ENCODE measurements at places on chromosomes 7 and 10.

DNA sequence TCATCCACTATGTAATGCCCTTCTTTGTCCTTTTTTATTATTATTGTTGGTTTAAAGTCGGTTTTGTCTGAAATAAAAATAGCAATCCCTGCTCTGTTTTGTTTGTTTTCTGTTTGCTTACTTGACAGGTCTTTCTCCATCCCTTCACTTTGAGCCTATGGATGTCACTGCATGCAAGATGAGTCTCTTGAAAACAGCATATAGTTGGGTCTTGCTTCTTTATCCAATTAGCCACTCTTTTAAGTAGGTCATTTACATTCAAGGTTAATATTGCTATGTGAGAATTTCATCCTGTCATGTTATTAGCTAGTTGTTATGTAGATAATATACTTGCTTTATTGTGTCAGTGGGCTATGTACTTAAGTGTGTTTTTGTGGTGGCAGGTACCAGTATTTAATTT lies 25.8 kb downstream of the COA1 start:
- no peak for DNase-seq

DNA sequence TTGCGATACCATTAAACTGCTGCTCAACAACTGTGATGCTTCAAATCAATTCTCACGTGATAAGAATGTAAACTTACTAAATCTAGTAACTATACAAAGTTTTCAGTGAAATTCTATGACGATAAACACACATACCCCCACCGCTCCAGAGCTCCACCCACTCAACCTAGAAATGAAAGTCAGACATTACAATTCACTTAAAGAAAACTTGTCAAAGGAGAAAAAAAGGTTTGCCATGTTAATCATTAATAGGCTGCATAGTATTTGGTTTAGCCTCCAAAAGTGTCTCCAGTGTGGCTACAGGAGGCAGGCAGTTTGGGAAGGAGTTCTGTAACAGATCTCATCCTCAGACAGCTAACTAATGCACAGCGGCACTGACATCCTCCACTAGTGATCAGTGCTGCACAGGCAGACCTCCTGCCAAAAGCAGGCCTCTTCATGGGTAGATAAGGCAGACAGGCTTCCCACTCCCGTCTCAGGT lies 3.1 kb downstream of the HERPUD2 start:
- DNase-seq, result peak; percentile 43

- DNase-seq, result no peak
Observed at GRCh38 chr10:359093-359492, 223.8 kb downstream of the ZMYND11 start.

GRCh38 chr10:18377898-18378297 lies 237.7 kb downstream of the CACNB2 start:
- no peak for DNase-seq

- no peak for DNase-seq
Observed at GRCh38 chr10:133071733-133072132, 16.0 kb upstream of the ADGRA1 start.

- no peak for DNase-seq
Observed at GRCh38 chr10:90560331-90560730, 297.5 kb downstream of the HTR7 start.

DNA sequence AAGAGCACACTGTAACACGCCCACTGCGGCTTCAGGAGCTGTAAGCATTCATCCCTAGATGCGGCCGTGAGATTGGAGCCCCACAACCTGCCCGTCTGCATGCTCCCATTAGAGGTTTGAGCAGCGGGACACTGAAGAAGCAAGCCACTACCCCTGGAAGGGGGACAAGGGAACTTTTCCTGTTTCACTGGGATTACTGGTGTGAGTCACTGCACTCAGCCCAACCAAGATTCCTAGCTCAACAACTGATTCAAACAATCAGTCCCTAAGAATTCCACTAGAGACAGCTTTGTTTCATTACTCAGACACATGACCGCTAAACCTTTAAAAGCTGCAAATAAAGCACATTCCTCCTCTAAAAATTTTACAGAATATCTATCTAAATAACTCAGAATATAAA lies 69.8 kb downstream of the ORC5 start:
- no peak for DNase-seq

GRCh38 chr10:21519941-21520436 lies 5.5 kb downstream of the SKIDA1 start:
- no peak for DNase-seq

DNA sequence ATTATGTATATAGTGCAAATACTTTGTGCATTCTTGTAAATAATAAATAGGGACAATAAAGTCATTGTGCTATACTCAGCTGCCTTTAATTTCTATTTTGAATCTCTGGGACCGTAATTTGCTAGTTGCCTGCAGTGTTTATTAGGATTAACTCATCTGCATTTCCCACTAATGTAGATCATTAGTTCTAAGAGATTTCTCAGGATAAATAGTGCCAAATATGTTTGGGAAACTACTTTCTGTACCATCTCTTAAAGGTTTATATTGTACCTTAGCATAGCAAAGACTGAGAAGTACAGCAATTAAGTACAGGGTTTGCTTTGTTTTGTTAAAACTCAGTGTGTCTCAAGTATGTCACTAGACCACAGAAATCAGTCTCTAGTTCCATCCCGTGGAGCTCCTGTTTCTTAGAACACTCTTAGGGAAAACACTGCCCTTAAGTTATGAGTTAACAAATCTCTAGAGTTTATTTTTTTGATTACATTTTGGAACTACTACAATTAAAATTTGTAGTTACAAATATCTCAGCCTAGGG lies 26.0 kb downstream of the ADD3 start:
- no peak for DNase-seq

GRCh38 chr7:99500637-99501009 lies 542 bp upstream of the ZNF394 start:
- DNase-seq, result no peak

GRCh38 chr10:18261063-18261610 lies 120.9 kb downstream of the CACNB2 start:
- no peak for DNase-seq

DNA sequence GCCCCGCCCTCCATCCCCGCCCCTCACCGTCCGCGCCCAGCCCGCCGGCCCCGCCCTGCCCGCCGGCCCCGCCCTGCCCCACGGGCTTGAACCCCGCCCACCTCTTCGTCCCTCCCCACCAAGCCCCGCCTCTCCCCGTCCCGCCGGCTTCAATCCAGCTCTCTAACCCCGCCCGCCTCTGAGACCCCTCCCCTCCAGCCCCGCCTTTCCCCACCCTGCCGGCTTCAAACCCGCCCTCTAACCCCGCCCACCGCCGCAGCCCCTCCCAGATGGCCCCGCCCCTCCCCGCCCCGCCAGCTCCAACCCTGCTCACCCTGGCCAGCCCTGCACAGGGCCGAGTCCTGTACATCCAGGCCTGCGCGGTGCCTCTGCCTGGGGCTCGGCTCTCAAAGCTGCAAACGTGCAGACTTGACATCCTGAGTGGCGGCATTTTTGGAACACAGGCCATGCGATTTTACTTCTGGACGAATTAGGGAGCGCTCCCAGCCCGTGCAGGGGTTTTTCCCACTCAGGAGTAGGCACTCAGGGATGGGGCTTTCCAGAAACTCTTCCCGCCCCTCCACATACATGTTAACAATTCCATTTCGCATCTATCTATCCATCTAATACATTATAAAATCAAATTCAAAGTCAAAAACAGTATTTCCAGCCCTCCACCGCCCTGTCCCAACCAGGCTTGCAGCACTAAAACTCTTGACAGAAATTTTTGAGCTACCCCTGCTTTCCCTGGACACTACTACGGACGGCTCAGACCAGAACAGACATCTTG lies 477 bp upstream of the NMT2 start:
- DNase-seq, result peak; percentile 93

GRCh38 chr10:22551681-22552365 lies 162.6 kb downstream of the PIP4K2A start:
- no peak for DNase-seq

GRCh38 chr7:131234719-131235488 lies 92.8 kb upstream of the MKLN1 start:
- no peak for DNase-seq

DNA sequence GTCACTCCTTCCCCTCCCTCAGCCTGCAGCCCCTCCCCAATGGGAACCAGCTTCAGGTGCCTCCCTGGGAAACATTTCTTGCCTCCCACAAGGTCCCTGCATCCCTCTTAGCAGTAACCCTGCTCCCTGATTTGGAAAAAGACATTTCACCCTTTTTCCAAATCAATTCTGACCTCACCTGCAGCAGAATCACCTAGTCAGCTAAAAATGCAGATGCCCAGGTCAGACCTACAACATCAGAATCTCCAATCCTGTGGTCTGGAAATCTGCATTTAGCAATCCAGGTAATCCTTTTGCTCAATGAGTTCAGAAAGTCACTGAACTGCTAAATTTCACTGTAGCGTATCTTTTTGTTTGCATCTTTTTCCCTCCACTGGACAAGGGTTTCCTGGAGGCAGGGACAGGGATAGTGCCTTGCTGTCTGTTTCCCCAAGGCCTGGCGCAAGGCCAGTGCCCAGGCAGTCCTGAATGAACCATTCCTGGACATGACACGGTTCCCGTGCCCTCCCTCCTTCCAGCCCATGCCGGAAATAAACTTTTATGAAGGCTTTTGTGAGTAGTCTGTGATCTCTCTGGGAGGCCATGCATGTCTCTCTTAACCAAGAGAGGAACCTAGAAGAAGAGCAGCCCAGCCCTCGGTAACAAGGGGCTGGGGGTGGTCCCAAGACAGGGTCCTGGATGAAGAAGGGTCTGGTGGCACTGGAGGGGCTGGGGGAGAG lies 44.0 kb downstream of the COL13A1 start:
- DNase-seq, result no peak

DNA sequence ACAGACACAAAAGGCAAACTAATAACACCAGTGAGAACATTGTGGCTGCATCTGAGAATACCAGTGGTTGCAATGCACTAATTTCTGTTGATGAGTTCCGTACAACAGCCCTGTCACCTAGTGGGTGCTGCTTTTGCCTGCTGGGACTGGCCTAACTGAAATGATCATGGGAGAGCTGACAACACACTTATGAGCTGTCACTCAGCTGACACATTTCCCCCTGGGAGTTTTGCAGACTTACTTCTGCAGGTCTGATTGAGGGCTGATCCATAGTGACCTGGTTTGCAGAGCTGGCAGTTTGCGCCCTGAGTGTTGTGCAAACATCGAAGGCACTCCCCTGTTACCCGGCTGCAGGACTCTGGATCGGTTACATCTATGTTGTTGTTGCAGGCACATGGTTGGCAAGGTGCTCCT lies 60.6 kb upstream of the LAMB1 start:
- no peak for DNase-seq

DNA sequence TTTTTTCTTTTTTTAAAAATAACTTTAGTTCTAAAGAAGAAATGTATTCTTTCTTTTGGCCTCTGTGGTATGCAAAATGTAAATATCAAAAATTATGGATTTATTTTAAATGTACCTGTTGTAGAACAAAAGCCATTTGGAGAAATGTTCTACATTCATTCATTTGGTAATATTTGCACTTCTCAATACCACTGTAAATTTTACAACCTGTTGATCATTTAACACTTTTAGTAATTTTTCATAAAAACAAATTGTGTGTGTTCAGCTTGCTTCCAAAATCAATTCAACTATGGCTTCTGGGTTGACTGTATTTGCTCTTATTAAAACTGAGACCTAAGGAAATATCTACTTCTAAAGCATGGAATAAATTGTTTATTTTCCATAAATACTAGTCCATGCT lies 2.3 kb upstream of the IGF2BP3 start:
- no peak for DNase-seq

- DNase-seq, result no peak
Observed at GRCh38 chr10:127345231-127345965, 149.0 kb upstream of the INSYN2A start.

- no peak for DNase-seq
Observed at GRCh38 chr7:81669476-81670105, 100.3 kb downstream of the HGF start.
